HT1080 (cell line): ENCODE measurements at places on chromosomes 2 and 18. TPM values are rescaled to one million over a fixed set of nuclear protein-coding genes. Genes with fewer than 3 reads are reported as not detected.

TXNDC2 gene
- total RNA-seq, result 0.11 TPM in 1 of 2 replicates, not detected in the other

OBSL1 gene
- total RNA-seq, result 71.0 and 80.8 TPM in 2 replicates

DNA sequence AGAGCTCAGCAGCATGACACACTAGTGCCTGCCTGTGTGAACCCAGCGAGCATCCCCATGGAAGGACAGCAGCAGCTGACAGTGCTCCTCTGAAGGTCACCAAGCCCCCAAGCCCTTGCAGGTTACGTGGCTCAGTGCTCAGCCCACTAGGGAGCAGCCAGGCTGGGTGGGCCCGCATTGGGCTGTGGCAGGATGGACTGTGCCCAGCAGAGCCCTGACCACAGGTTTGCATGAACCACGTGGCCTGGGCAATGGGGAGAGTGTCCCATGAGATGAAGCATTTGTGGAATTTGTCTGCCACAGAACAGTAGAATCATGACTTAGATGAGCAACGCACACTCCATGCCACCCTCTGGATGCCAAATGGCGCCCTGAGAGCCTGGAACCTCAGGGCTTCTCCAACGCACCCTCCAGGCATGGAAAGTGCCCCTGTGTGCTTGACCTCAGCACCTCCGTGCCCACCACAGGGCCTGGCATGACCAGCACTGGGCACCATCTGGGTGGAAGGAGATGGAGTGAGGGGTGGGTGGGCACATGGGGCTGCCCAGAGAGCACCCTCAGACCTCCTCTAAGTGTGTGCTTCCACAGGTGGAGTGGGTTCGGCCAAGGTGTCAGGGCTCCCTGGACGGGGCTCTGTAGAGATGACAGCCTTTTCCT is 216.1 kb upstream of the RAB6C start:
- no peak for DNase-seq

- DNase-seq, result peak; percentile 69
These were observed at the start of gene TCF7L1 for GRCh38 chr2:85132834-85133637. Gene TCF7L1, plus strand, starts transcription at chr2:85133392. Its CDS starts 293 bp downstream, at chr2:85133685.

SGPP2 gene
- total RNA-seq, result not detected in 2 replicates

DNA sequence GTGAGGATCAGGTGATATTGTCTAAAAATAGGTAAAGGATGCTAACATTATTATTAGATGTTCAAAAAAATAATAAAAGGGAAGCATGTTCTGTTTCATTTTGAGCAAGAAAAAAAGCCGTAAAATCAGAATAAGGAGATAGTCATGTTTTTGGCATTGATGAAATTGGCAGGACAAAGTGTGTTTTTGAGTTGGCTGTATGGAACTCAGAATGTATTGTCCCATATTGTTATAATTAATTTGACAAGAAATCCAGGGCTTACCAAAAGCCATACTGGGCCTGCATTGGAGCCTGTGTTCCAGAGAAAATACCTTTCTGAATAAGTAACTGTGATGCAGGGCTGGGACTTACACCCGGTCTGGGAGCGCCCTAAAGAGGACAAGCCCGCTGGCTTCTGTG is 232.0 kb downstream of the AGAP1 start:
- no peak for DNase-seq

FSHR gene
- total RNA-seq, result not detected in 2 replicates

INPP5D gene
- 1.0 and 2.0 TPM in 2 replicates for total RNA-seq

LHCGR gene
- not detected in 2 replicates for total RNA-seq

GRCh38 chr18:51235009-51235789 is 37.7 kb upstream of the MEX3C start:
- DNase-seq, result peak; percentile 80

GRCh38 chr2:180604077-180604476 is 376.3 kb upstream of the UBE2E3 start:
- peak; percentile 28 for DNase-seq

- DNase-seq, result peak; percentile 70
These were observed 1.2 kb upstream of the AFTPH start for GRCh38 chr2:64522843-64523428.

GRCh38 chr2:241636182-241637017 is 558 bp downstream of the THAP4 start:
- peak; percentile 36 for DNase-seq

GRCh38 chr2:153823880-153824279 is 47.8 kb upstream of the GALNT13 start:
- DNase-seq, result peak; percentile 7

CFC1 gene
- total RNA-seq, result not detected in 2 replicates
